ENCODE measurements at places on chromosomes 13 and 19.

- DNase-seq: no peak
Measured at GRCh38 chr19:39845584-39845932, 621 bp downstream of the FBL start.

DNA sequence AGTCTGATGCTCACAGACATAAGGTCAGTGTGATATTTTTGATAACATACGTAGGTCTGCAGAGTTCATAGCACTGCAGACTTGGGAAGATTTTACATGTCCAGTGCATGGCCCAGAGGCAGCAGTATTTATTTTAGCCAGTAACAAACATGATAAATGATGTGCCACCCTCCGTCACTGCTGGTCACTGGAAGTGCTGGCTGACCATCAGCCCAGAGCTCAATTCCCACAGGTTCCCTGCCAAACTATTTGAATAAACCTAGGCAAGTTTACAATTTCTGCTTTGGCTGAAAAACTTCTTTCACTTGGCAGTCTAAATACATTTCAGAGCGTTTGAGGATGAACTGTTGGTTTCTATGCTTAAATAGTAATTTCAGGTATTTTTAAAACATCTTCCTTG, 135.5 kb upstream of the EDNRB start:
- no peak for DNase-seq

DNA sequence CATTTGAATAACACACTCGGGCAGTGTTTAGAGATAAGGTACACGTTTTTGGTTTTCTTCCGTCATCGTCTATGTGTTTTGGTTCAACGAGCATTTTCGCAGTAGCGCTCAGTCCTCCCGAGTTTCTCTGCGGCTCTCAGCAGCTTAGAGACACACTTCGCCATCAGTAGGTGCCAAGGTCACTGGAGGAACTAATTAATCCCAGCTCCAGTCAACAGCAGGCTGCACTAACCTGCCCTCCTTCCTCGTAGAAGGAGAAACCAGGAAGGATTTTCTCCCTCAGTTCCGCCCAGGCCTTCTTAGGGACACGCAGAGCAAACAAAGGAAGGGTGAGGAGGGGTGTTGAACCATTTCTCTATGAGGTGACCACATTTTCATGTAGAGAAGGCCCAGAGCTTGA, 12.6 kb downstream of the MBNL2 start:
- no peak for DNase-seq

GRCh38 chr13:32538621-32539246, at the start of gene N4BP2L2:
N4BP2L2 (minus strand) TSS chr13:32538795; CDS start chr13:32537027, 1,768 bp downstream.
- DNase-seq: peak; percentile 95

DNA sequence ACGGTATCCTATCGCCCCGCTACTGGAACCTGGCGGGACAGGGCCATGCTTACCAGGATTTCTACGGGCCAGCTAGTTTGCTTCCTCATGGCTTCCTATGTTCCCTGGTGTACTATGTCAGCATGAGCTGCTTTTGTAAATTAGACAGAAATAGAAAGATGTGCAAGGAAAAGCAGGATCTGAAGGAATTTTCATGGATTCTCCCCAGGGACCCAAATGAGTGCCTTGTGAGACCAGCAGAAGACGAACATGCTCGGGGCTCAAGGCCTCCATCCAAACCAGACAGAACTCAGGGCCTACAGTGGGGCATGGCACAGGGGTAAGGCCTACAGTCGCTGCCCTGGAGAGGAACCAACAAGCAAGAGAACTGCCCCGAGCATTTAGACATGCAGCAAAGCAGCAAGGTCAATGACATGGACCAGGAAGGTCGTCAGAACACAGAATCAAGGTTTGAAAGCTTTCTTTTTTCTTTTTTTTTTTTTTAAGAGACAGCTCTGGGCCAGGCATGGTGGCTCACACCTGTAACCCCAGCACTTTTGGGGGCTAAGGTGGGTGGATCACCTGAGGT, 17.3 kb downstream of the EPS15L1 start:
- DNase-seq: no peak

- no peak for DNase-seq
Measured at GRCh38 chr13:52929846-52930245, 81.4 kb upstream of the PCDH8 start.

- no peak for DNase-seq
Measured at GRCh38 chr19:50890422-50891252, 17.4 kb downstream of the KLK2 start.

DNA sequence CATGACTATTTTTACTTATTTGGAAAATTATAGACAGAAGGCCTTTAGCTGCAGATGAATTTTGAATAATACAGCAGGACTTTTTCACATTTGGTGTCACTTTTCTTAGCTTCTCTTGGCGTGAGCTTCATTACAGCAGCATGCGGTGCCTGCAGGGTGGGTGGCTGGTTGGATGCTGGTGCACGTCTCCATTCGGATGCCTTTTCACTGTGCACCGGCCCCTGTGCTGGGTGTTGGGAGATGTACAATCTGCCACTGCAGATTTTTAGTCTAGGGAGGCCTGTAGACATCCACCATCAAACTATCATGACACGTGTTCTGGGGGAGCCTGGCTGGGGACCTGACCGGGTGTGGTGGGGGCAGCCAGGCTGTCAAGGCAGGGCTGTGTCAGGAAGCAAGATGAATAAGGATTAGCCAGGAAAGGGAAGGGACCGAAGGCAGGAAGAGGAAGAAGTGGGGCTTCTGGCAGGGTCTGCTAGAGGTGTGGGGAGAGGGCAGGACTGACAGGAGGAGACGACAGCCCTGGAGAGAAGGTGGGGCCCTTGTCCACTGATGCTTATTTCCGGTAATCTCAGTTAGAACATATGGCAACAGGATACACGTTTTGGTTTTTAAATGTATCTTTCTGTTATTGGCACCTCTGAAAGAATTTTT, 88.8 kb downstream of the ARHGEF7 start:
- DNase-seq: no peak

DNA sequence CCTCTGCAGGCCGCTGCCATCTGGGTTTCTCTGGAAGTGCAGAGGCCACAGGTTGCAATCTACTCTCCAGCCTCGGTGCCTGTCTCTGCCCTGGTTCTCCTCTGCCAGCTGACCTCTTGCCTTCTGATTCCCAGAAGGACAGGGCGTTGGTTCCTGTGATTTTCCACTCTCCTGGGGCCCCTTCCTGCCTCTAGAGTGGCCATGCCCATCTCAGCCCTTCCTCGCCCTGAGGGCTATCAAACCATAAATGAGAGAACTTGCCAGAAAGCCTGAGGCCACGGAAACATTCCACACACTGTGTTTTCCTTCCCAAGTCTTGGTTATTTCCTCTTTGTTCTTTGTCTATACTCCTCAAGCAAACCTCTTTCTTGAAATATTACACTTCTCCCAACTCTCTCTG, 146.2 kb downstream of the SHISA2 start:
- DNase-seq: no peak

DNA sequence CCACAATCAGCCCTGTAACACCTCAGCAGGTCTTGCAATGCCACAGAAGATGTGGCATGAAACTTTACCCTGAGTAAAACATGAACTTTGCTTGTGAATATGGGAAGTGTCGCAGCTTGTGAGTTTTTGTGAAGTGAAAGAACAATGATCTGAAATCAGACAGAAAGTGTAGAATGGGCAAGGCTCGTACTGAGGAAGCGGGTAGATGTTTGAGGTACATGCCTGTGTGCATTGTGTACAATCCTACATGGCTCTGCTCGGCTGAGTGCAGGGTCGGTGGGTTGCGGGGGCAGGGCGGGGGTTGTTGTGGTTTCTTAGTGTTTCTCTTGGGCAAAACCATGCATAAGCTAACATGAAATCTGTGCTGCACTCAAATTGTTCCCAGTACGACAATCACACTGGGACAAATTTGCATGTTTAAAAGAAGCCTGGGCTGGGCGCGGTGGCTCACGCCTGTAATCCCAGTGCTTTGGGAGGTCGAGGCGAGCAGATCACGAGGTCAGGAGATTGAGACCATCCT, 1.1 kb downstream of the NLRP13 start:
- DNase-seq: no peak

DNA sequence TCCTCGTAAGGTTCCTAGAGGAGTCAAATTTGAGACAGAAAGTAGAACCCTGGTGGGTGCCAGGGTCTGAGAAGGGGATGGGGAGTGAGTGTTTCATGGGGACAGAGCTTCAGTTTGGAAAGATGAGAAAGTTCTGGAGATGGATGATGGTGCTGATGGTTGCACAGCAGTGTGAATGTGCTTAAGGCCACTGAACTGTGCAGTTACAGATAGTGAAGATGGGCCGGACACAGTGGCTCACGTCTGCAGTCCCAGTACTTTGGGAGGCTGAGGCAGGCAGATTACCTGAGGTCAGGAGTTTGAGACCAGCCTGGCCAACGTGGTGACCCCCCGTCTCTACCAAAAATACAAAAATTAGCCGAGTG, 917 bp downstream of the SPC24 start:
- no peak for DNase-seq

DNA sequence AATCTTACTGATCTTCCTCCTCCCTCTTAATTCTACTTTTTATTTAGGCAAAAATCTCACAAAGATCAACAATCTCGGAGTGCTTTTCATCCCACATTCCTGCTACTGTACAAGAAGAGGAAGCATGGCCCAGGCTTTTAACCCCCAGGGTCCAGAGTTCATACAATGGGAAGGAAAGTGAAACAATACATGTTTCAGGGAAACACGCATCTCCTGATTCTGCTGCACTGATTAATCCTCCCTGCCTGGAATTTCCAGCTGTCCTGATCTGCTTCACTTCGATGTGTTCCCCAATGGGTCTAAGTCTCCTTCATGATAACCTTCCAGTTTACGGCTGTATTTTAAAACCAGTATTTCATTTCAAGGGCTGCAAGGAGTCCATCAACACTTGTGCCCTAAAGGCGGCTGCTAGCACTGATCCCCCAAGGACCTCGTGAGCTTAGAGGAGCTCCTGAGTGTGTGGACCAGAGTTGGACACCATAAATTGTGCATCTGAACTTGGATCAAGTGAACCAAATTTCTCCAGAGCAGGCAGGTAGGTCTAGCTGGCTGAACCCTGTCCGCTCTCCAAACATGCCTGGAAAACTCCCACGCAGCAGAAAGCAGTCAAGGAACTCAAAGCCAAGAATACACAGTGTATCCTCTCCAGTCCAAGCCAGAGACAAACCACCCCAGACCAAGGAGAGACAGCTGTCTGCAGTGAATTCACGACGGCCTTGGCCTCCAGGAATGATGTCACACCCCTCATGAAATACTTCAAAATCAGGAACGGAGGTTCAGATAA, 44.3 kb downstream of the COL4A1 start:
- DNase-seq: no peak

DNA sequence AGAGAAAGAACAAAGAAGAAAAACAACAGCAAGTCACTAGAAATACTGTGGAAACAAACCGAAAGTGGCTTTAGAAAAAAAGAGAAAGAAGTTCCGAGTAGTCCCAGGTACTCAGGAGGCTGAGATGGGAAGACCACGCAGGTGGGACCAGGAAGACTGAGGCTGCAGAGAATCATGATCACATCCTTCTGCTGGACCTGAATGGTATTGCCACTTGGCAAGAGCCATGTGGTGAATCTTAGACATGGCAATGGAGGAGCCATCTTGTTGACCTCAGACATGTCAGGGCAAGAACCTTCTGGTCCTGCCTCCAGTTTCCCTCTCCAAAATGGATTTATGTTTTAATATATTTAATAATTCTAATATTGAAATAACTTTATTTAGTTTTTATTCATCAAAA, 37.4 kb upstream of the ZNF724 start:
- no peak for DNase-seq

DNA sequence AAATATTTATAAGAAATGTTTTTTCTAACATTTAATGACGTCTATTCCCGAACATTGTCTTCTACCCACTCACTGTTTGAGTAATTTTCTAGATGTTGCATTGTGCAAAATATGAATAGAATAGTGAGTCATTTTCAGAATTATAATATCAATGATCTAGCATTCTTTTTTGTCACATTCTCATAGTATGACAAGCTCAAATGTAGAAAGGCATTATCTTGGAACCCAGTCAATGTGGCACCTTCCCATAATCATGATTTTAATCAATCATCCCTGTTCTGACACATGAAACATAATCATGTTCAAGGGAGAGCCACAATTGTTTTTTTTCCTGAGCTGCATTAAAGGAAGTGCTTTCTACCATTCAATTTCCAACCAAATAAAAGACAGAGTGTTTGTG, 265.8 kb downstream of the OXGR1 start:
- DNase-seq: no peak

DNA sequence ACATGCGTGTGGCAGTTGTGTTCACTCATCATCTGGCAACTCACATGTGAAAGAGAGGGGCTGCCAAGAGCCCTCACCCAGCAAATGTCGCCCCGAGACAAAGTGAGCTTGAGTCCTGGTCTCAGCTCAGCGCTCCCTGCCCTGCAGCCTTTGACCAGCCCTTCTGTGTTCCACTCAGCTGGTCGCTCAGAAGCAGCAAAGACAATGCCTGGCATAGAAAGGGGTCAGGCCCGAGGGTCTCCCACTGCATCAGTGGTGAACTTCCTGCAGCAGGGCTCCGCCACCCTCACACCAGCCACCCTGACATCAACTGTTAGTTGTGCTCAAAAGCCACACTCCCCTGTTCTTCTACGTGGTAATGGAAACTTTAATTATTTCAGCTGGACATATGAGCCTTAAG, 68.0 kb downstream of the SLC7A1 start:
- DNase-seq: no peak

DNA sequence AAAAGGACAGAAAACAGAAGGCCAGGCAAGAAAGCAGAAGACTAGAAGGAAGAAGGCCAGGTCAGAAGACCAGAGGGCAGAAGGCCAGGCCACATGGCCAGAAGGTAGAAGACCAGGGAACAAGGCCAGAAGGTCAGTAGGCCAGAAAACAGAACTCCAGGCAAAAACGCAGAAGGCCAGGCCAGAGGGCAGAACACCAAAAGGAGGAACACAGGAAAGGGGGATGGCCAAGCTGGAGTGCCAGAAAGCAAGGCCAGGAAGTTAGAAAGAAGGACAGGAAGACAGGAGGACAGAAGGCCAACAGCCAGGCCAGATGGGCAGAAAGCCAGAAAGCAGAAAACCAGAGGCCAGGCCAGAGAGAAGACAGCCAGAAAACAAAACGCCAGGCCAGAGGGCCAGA, 185.4 kb downstream of the TUBA3C start:
- DNase-seq: no peak

- DNase-seq: no peak
Measured at GRCh38 chr13:111415246-111415645, 94.8 kb downstream of the TEX29 start.

GRCh38 chr13:39712626-39713025, 57.2 kb downstream of the COG6 start:
- no peak for DNase-seq

- peak; percentile 39 for DNase-seq
Measured at GRCh38 chr13:95300625-95301182, 547 bp downstream of the ABCC4 start.

- DNase-seq: no peak
Measured at GRCh38 chr13:65090186-65090585, 2139.9 kb downstream of the PCDH9 start.

Measured in CD4-positive, alpha-beta T cell treated with Interleukin-21 for 1 hour (primary cell).